ENCODE measurements at places on chromosomes 7 and 10.

DNA sequence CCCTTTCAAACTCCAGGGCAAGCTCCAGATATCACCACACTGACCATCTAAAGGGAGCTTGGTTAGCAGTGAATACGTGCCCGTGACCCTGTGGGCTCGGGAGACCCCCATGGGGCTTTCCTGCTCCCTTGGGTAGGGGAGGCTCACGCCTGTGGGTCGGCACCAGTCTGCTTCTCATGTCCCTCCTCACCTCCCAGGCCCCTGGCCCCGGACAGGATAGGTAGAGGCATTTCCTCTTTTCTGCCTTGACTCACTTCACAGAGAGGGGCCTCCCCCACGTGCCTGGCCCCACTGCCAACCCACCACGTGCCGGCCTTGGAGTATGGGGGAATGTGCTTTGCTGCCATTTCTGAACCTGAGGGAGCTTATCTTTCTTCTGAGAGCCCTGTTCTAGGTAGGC is 131.3 kb upstream of the FAM20C start:
- no peak for DNase-seq

DNA sequence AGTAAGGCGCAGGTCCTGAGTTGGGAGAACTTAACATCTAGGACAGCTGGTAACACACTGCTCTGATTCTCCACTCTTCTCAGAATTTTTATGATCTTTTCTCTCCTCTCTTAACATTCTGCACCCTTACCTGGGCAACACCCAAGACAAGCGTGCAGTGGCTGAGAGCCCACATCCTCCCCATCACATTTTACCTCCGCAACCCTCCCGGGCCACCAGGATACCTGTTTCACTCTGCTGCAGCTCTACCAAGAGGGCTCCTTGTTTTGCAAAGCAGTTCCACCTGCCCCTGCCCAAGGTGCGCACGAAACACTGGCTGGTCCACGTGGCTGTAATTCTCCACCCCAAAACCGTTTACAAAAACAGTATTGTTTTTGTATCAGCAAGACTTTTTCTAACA is 81.5 kb downstream of the ITIH5 start:
- DNase-seq: no peak

- DNase-seq: no peak
Observed at GRCh38 chr10:88534072-88534665, 48.9 kb downstream of the RNLS start.

DNA sequence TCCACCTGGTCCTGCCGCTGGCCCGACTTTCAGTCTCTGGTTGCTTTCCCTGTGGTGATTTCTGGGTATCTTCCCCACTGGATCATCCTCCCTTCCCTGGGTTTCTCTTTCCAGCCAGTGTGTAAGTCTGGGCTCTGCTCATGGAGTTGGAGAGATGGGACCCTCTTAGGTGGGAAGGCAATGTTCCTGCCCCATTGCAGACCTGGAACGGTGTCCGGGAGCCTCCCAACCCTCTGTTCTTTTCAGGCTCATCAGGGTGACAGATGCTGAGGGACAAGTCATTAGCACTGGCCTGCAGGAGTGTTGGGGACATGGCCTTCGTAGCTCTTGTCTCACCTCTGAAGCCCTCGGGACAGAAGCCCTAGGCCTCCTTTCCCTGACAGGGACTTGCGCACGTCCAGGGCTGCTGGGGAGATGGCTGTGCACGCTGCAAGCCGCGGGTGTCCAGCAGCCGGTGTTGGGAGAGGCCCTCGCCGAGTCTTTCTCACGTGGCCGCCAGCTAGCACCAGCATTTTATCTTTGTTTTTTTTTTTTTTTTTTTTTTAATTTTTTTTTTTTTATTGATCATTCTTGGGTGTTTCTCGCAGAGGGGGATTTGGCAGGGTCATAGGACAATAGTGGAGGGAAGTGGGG is 17.2 kb downstream of the ZNF783 start:
- DNase-seq: no peak

DNA sequence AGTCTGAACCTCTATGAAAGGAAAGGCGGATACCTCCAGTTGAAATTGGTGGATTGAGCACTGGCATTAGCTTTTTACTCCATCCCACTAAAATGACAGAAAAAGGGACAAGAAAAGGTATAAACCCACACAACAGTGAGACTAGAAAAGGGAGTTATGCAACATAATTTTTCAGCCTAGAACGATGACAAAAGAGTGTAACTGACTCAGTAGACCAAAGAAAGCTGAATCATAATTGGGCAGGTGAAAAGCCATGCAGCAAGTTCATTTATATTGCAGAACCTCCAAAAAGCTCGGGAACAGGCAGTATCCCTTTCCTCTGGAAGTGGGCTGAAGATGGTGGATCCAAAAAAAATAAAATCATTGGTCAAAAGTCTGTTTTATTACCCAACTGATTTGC is 30.5 kb upstream of the ZCCHC24 start:
- no peak for DNase-seq

- no peak for DNase-seq
Observed at GRCh38 chr7:26437003-26437532, 145.4 kb downstream of the SNX10 start.

DNA sequence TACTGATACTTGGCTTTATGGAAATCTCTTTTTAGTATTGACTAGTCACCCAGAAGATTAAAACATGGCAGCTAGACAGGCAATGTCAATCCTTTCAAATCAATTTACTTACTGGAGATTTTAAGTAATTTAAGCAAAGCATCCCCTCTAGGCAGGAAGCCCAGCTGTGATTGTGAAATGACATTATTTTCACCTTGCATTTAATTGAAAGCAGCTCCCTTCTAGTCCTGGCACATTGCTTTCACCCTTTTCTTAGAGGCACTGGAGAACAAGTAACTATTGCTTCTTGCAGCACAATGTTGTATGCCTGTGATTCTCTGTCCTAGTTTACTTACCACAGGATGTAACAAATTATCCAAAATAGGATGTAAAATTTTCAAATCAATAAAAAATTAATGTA is 13.3 kb downstream of the ST7 start:
- DNase-seq: no peak

GRCh38 chr10:70090951-70091350 is 38.3 kb downstream of the MACROH2A2 start:
- no peak for DNase-seq

DNA sequence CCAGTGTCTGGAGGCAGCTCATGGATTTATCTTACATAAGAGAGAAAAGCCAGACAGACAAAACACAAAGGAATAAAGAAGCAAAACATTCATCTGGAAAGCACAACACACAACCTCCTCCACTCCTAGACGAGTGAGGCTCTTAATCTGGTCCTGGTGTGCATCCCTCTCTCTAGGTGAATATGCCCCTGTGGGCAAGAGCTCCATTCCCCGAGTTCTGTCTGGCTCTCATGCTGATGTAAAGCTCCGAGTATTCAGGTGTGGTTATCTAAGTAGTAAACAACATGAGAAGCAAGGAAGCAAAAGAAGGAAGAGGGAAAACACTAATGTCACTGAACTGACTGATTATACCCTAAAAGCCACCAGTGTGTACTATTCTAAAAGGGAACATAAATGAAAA is 47.9 kb upstream of the FEZF1 start:
- DNase-seq: no peak

- DNase-seq: no peak
Observed at GRCh38 chr7:127792528-127793342, 140.7 kb downstream of the SND1 start.

GRCh38 chr7:77199013-77199966 is at the start of gene FGL2:
FGL2 (minus strand) TSS chr7:77199819; CDS start chr7:77199793, 26 bp downstream.
- DNase-seq: no peak

DNA sequence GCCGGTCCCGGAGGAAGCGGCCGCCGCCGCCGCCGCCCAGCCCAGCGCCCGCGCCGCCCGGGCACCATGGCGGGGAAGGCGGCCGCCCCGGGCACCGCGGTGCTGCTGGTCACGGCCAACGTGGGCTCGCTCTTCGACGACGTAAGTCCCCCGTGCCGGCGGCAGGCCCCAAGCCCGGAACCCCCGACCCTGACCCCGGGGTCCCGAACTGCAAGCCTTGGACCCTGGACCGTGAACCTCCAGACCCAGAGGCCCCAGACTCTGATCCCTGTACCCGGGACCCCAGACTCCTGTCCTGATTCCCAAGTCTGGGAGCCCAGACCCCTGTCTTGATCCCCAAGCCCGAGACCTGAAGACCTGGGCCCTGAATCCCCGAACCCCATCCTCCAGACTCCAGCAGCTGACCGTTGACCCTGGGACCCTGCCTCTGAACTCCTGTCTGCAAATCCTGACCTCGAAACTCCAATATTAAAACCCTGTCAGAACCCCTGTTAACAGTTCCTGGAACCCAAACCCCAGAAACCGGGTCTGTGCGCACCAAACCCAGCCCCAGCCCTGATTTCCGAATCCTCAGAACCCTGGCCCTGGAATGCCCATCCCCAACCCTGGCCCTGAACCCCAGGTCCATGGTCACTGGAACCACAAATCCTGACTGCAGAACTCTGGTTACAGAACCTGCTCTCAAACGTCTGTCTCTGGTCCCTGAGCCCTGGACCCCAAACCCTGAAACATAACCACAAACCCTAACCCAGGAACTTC is 623 bp downstream of the INPP5A start:
- DNase-seq: no peak

GRCh38 chr10:3067859-3068179 is 471 bp downstream of the PFKP start:
- DNase-seq: no peak

DNA sequence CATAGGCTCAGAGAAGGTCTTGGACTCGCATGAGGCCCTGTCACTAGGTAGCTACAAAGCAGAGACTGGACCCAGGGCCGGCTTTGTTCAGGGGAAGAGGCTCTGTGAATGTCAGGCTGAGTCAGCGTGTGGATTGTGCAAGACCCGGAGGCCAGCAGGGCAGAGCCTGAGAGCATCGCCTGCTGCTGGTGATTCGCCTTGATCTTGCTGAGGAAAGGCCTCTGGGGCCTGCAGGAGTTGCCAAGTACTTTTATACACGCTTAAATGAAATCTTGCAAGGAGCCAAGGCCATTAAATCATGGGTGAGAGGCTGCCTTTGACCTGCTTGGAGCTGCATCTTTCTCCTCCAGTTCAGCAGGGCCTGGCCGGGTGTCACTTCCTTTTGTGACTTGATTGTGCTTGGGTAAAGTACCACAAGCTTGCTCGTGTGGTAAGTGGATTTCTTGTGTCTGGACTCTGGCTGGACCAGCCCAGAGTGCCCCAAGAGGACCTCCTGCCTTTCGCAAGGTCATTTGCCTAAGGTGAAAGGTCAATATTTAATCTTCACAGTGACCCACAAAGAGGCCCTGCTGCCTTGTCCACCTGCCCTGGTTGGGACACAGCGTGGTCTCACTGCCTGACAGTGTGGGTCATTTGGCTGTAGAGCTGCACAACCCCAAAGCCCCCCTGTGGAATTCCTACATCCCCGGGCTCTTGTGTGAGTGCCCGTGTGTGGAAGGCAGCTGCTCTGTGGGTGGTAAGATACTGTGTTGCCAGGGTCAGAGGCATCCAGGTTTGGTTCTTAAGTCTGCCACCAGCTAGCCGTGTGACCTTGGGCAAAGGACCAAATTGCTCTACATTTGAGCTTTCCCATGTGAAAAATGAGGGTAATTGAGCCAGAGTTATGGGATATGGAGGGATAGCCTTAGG is 38.6 kb upstream of the SH2D4B start:
- DNase-seq: no peak

- DNase-seq: no peak
Observed at GRCh38 chr10:129063877-129064276, 403.2 kb upstream of the MGMT start.

GRCh38 chr7:140640060-140640637 is 464 bp downstream of the DENND2A start:
- peak; percentile 88 for DNase-seq

DNA sequence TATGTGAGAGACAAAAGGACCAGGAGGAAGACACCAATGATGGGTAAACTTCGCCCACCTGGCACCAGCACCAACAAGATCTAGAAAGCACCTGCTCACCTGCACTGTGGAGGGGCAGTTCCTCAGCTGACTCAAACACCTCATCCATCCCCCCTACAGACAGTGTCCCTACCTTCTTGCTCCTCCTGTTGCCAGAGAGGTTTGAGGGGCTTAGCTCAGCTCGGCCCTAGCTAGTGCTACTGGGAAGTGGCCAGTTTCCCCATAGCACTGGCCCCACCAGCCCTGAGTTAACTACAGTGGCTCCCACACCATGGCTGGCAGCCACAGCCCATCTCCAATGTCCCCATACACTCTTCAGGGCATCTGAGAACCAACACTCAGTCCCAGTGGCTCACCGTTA is 70.8 kb downstream of the GRID1 start:
- peak; percentile 72 for DNase-seq

DNA sequence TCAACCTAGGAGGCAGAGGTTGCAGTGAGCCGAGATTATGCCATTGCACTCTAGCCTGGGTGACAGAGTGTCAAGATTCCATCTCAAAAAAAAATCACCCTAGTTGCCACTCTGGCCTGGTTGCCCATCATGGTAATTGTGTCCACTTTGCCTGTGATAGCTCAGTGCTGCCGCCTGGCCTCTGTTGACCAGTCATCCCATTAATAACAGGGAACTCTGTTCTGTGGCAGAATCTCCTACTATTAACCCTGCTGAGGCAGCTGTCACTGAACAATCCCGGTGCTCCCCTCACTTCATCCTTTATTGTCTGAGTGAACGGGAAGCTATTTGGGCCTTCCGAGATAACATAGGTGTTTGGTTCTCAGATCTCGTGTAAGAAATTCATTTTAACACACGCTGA is 14.6 kb downstream of the ZNF3 start:
- DNase-seq: no peak

GRCh38 chr7:26645121-26645520 is 219.3 kb downstream of the SKAP2 start:
- DNase-seq: no peak

GRCh38 chr7:90604383-90604782 is 8.3 kb downstream of the CDK14 start:
- no peak for DNase-seq
